Left forelimb (tissue), 1 donor: ENCODE measurements at places on chromosomes 16 and 17.

DNA sequence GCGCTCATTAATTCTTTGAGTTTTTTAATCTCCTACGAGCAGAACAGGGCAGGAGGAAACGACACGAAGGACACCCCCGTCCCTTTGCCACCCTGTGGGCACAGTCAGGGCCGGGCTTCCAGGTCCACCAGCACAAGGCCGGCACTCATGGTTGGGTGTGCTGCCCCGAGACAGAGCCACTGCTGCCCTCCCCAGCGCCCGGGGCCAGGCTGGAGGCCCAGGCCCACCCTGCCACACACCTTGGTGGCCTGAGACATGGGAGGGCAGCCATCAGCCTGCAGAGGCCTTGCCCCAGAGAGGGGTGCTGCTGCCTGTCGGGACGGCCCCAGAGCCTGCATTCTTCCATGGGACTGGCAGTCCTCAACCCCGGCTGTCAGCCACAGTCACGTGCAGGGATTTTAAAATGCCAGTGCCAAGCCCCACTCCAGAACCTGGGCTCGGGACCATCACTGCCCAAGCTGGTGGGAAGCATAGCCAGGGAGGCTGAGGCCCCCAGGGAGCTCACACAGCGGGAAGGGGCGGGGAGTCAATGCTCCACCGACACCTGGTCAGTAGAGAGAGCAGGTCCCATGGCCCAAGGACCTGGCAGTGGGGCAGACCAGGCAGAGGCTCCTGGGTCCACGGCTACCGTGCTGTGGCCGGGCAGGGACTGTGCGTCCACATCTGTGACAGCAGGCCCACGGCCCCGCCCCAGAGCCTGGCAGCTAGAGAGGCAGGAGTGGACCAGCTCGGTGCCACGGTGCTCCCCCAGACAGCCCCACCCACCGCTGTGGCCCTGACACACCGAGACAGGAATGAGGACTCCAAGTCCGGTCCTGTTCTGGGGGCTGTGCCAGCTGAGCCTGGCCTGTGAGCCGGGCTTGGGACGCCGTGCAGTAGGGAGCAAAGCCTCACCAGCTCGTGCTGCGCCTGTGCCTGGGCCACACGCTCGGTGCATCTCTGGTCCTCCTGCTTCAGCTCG lies 27.5 kb downstream of the CEP131 start:
- no peak for DNase-seq

DNA sequence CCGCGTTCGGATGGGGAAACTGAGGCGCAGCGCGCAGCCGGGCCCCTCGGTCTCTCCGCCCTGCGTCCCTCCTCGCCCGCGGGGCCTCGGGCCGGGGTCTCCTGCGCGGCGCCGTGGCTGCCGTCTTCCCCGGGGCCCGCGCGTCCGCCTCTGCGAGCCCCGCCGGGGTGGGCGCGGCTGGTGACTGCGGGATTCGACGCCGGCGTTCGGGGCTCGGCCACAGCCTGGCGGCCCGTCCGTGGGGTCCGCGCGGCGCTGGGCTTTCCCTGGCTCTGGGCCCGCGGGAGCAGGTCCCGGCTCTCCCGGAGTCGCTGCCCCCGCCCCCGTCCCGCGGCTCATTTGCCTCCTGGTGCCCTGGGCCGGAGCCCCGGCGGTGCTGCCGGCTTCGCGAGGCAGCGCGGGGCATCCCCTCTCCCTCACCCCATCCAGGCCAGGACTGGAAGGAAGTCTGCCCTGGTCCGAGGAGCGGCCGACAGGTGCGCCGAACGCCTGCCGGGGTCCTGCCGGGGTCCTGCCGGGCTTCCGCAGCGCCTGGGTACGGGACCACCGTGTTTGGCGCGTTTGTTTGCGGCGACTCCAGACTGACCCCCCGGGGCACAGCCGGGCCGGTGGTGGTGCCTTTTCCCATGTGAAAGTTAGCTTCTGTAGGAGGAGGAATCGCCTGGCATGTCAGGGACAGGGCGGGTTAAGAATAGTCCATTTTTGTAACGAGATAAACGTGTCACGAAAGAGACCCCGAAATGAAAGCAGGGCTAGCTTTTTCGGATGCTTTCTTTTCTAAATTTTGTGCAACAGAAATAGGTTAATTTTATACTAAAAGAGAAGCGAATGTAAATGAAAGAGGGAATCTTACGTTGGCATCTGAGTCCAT lies 671 bp downstream of the CHMP6 start:
- no peak for DNase-seq

GRCh38 chr17:50130559-50131305 lies 772 bp upstream of the SAMD14 start:
- DNase-seq: no peak

- DNase-seq: no peak
These were observed 23.1 kb downstream of the SPHK1 start for GRCh38 chr17:76407509-76407908.

DNA sequence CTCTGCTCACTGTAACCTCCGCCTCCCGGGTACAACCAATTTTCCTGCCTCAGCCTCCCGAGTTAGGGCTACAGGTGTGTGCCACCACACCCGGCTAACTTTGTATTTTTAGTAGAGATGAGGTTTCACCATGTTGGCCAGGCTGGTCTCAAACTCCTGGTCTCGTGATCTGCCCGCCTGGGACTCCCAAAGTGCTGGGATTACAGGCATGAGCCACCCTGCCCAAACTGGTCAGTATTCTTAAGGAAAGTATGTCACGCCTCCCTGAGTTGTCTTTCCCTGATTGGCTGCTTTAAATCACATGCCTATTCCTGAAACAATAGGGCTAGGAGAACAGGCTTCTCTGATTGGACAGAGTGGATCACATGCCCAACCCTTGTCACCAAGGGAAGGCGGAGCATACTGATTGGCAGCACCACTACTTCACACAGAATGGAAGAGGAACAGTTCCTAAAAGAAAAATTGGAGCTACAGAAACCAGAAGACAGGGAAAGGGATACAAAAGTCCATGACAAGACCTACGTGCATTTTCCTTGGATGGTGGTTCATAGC lies 17.6 kb upstream of the CYB5B start:
- DNase-seq: no peak

DNA sequence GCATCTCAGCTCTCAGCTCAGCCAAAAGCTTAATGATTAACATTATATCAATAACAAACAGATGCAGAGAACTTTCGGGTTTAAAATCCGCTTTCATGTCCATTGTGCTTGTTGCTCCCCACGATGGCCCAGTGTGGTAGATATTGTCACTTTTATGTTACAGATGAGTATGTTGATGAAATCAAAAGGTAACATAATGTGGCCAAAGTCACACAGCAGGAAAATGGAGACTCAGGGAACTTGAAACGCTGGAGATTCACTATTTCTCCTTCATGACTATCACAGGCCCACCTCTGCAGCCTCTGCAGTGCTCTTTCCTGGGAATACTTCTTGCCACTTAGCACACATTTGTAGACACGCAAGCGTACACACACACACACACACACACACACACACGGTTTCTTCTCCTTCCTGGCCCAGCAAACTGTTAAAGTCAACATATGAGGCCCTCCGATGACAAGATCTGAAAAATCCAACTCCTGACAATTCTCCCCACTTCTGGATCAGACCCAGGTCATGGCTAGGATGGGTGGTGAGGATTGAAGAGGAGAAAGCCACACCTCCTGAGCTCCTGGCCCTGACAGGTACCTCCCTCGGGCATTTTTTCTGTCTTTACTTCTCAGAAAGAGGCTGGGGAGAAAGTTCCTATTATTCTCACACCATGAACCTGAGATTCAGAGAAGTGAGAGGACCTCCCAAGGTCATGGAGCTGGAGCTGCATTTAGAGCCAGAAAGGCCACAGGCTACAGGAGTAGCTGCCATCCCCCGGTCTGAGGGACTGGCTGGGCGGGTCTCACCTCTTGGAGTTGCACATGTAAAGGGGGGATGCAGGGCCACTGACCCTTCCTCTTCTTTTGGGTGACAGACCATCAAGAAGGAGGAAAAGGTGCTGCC lies 9.7 kb downstream of the DRC7 start:
- no peak for DNase-seq

GRCh38 chr16:74601126-74601871 lies 5.6 kb downstream of the GLG1 start:
- no peak for DNase-seq

DNA sequence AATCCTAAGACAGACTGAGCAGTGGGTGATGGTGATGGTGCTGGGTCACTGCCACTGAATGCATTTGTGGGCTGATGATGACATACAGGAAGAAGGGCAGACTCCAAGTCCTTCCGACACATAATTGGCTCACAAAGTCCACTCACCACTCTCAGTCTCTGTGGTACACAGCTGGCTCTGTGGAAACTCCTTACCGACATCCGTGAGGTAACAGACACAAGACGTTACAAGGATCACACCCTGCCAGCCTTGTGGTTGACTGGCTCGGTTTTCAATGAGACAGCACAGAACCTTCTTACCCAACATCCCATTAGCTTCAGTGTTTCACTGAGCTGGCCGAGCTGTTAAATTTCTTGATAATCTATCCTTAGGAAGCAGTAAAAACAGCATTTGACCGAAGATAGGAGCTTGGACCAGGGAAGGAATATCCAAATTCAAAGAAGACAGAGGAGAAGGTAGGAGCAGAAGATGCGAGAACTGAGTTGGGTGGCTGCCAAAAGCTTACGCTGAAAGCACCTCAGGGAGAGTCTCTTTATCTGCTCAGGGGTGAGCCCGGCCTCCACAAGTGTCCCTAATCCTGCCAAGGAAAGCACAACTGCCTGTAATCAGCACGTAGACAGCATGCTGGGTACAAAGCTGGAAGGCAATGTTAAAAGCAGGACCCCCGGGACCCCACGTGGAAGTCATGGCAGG lies 5.5 kb upstream of the MXRA7 start:
- DNase-seq: no peak

DNA sequence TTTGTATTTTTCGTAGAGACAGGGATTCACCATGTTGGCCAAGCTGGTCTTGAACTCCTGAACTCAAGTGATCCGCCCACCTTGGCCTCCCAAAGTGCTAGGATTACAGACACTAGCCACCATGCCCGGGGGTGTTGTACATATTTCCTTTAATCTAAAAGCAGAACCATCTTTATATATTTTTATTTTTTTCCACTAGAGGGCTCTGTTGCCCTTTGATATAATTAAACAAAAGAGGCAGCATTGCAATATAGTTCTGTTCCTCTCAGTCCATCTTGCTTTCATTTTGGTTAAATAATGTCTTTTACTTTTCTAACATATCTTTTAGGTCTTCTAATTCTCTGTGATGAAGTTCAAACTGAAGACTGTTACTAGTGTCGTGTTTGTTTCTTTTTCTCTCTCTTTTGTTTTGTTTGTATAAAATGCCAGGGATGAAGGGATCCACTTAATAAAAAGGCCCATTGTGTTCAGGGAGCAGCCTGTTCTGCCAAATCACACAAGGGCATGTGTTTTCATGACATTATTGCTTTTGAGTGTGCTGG lies 23.4 kb downstream of the WWOX start:
- DNase-seq: no peak

GRCh38 chr16:28522792-28523191 lies 16.0 kb downstream of the NUPR1 start:
- no peak for DNase-seq

DNA sequence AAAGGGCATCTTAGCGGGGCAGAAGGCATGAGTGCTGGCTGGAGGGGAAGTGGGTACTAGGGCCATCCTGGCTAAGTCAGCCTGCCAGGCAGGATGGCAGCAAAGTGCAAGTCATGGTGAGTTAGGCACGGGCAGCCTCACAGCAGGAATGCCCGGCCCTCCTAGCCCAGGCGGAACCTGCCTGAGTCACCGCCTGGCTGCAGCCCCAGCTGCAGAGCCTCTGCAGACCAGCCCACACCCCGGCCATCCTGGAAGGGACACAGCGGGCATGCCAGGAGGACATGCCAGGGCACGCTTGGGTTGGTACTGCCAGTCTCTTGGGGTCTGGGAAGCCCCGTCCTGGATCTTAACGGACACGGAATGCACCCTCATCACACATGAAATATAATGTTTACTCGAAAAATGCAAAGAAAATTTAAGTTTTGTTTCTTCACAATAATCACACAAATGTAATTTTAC lies 5.0 kb upstream of the ALDH3A1 start:
- DNase-seq: peak; percentile 65

GRCh38 chr17:38602453-38602852 lies 3.3 kb downstream of the SRCIN1 start:
- DNase-seq: no peak

GRCh38 chr17:19781488-19782458 lies 33.7 kb upstream of the ALDH3A1 start:
- DNase-seq: no peak

DNA sequence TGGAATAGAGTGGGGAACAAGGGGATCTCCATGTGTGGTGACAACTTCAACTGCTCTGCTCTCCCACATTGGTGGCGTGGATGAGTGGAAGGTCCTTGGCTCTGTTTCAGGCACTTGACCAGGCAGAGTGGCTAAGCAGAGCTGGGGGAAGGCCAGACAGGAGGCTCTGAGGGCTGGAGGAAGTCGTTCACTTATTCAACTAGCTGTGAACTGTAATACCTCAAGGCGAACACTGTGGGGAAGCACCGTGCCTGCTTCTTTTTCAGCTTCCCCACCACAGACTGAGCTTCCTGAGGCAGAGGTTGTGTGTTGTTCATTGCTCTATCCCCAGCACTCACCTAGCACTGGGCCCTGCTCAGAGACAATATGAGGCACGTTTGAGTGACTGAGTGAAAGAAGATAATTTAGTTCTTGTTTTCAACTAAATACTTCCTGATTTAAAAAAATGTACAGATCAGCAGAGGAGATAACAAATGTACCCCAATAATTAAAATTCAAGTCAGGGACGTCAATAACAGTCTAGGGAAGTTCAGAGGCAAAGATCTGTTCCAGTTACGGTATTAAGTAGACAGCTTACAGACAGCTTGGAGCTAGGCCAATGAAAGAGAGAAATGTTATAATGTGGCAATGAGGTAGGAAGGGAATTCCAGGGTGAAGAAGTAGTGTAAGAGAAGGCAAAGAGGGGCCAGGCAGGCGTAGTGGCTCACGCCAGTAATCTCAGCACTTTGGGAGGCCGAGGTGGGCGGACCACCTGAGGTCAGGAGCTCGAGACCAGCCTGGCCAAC lies 34.7 kb downstream of the MYO18A start:
- DNase-seq: no peak

GRCh38 chr17:56754523-56755208 lies 79.1 kb downstream of the C17orf67 start:
- no peak for DNase-seq

- DNase-seq: no peak
These were observed 2.7 kb downstream of the MLLT6 start for GRCh38 chr17:38707678-38708351.

- no peak for DNase-seq
These were observed 66.2 kb downstream of the TMEM132E start for GRCh38 chr17:34645594-34645993.
